ENCODE measurements at places on chromosomes 1 and 21.
A peak's percentile ranks its signal among the peaks of the same experiment; 100 is the strongest.

GRCh38 chr1:8780405-8780804 lies 37.0 kb downstream of the RERE start:
- no peak for DNase-seq

DNA sequence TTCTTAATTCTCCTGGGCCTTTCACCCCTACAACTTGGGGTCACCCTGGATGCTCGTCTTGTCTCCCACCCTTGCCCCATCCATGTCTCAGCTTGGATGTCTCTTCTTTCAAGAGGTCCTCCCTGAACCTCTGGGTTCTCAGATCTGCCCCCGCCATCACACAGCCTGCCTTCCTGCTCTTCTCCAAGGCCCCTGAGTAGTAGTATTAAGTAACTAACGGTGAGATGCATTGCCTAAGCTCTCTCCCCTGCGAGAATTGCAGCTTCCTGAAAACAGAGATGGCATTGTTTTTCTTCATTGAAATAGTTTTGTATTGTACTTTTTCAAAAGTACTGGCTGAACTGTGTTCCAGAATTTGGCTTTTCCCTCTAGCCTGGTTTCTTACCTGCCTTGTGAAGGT lies 16.0 kb downstream of the MIIP start:
- no peak for DNase-seq

DNA sequence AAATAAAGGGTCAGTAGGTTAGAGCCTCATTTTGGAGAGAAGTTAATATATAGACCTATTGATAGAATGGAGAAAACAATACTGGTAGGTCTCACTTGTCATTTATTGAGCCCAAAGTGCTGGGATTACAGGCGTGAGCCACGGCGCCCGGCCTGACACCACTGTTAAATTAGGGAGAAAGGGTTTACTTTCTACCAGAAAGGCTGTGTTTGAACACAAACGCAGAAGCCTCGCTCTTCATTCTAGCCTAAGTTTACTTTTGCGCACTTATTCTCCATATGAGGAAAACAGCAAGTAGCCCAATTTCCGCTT lies 710 bp upstream of the PRPF3 start:
- DNase-seq: no peak

DNA sequence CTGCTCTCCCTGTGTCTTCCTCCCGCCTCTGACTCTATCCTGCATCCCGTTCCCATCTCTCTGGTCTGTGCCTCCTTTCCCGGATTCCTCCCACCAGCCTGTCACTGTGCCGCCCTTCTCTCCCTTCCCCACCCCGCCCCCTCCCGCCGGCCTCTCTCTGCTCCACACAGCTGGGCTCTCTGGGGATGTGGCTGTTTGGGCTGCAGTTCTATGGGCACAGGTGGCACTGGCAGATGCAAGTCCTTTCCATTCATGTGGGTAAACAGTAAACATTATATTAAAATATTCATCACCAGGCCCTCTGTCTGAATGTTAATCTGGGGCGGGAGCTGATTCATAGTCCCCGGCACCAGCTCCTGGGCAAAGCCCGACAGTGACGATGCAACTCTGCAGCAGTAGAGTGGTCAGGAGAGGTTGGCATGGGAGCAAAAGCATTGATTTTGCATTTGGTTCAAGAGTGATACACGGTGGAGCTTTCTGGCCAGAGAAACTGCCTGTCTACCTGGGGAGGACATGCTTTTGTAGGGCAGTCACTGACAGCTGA lies 249.3 kb downstream of the TNR start:
- no peak for DNase-seq

- no peak for DNase-seq
These were observed 157.7 kb downstream of the ROR1 start for GRCh38 chr1:63931468-63931867.

DNA sequence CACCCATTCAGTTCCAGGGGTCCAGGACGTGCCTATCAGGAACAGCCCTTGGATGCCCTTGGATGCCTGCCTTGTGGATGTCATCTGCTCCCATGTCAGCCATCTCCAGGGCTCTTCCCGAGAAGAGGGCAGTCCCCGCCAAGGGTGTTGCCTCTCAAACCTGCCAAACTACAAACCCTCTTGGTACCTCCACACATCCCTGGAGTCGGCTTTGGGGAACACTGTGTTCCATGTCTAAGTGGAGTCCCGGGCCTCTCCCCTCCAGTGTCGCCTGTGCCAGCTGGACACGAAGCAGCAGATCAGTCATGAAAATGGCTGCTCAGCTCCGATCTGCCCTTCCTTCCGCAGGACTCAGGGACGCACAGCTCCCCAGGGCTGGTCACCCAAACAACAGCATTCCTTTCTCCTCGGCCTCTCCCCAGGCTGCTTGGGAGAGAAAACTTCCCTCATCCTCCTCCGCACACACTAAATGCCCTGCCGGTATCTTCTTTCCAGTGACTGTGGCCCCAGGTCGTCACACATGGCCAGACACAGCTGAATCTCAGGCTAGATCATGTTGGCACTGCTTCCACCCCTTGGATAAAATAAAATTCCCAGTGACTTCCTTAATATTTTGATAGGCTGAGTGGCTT lies 53.4 kb downstream of the GALNT2 start:
- DNase-seq: no peak

- no peak for DNase-seq
These were observed 8.1 kb downstream of the DNASE2B start for GRCh38 chr1:84406346-84406861.

DNA sequence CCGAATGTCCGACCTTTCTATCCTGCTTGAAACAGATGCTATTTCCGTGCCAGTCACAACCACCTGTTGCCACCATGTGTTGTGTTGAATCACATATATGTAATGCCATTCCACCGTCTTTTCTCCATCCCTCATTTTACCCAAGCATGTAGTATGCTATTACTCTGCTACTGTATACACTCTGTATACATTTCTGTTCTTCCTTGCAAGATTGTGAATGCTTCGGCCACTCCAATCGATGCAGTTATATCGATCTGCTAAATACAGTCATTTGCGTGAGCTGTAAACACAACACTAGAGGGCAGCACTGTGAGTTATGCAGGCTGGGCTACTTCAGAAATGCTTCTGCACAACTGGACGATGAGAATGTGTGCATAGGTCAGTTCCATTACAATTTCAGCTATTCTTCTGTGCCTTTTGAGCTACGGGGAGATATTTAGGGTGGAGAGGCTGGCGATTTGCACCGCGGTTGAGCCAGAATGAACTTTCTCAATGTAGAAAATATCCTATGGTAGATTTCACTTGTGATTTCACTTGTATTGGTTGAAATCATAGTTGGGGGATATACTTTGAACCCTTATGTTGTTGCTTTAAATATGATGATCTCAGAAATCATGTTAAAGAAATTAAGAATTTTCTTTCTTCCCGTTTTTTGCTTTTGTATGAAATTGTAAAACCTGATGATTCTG lies 289.8 kb downstream of the NTNG1 start:
- no peak for DNase-seq

DNA sequence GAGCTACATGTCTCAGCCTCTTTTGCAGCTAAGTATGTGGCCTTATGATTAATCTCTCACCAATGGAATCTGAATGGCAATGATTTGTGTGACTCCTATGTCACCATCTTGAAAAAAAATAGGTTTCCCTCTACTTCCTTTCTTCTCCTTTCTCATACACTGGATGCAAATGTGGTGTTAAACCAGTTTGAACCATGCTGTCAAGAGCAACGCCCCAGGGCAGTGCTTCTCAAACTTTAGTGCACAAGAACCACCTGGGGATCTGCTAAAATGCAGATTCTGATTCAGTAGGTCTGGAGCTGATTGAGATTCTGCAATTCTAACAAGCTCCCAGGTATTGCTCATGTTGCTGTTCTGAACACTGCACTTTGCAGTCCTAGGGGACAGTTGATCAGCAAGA lies 44.7 kb upstream of the ZNF644 start:
- no peak for DNase-seq

DNA sequence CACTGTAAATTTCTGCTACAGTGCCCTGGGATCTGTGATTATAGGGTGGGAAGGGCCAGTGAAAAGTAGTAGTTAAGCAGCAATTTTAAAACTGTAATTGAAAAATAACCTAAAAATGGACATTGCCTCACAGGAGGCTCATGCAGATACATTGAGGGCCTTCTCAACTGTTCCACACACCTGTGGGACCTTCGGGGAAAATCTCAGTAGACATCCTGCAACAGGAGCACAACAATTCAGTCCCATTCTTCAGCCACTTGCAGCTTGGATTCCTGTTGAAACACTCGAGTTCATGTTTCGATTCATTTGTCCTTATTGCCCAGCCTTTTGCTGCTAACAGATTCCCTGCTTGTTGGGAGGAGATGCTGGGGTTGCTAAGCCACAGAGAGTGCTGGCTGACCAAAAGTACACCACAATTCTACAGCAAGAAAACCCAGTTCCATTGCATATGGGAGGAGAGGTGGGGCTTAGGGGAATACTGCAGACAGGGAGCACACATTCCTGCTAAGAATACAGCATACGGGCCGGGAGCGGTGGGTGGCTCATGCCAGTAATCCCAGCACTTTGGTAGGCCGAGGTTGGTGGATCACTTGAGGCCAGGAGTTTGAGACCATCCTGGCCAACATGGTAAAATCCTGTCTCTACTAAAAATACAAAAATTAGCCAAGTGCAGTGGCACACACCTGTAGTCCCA lies 4.5 kb downstream of the TMCC2 start:
- no peak for DNase-seq

- DNase-seq: no peak
These were observed 15.2 kb downstream of the SAMD11 start for GRCh38 chr1:938711-939489.

GRCh38 chr1:44212355-44213221 lies 683 bp upstream of the DMAP1 start:
- peak; percentile 74 for DNase-seq

GRCh38 chr1:50488356-50488755 lies 65.1 kb upstream of the DMRTA2 start:
- no peak for DNase-seq

GRCh38 chr1:30305061-30305460 lies 418.3 kb downstream of the MATN1 start:
- no peak for DNase-seq

DNA sequence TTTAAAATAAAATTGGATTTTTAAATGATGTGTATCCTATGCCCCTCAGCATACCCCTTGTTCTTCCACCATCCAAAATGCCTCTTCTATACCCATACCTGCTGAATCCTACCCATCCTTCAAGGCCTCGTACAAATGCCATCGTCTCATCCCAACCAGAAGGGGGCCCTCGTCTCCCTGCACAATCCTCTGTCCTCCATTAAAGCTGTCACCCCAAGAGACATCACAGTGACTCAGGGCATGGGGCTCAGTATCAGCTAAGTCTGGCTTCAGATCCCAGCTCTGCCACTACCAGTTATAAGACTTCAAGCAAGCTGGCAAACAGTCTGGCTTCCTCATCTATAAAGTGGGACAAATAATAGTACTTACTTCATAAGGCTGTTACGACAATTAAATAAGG lies 23.8 kb downstream of the IGFN1 start:
- DNase-seq: no peak

DNA sequence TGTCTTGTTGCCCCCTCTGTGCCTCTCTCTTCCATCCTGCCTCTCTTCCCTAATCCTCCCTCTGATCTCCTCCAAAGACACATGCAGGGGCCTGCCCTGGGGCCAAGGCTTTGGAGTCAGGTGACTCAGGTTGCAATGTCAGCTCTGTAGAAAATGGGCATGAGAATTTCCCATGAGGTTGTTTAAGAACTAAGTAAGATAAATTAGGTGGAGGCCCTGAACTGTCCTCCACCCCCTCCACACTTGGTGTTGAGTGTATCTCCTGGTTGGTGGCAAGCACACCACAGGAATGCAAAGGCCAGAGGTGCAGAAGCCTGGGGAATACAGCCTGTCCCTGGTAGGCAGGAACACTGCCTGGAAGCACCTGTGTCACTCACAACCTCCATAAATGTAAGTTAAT lies 63.9 kb upstream of the GRIK3 start:
- DNase-seq: no peak

DNA sequence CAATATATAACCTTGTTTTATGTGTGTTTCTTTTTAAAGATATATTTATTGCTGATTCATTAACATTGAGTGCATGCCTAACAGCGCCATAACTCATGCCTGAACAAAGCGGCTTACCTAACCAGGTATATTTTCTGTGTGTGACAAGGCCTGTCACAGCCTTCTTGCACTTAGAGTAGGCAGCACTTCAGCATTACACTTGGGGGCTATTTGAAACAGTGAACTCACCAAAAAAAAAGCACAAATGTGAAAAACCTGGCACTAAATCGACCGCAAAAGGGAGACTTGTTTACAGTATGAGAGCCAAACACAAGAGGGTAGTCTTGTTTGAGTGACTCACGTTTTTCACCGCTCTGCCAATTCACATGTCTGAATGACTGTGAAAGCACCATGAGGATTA lies 111.7 kb downstream of the DISP1 start:
- no peak for DNase-seq

GRCh38 chr21:37006486-37007291 lies at the start of gene RIPPLY3:
TSS of gene RIPPLY3 (plus strand) at chr21:37006702. CDS start at chr21:37006773, 71 bp downstream.
- no peak for DNase-seq

- DNase-seq: no peak
These were observed 39.2 kb downstream of the CAMK2N1 start for GRCh38 chr1:20446796-20447195.

- DNase-seq: no peak
These were observed 11.6 kb upstream of the AHDC1 start for GRCh38 chr1:27615346-27616192.

GRCh38 chr1:151003180-151003579 lies 3.5 kb downstream of the MINDY1 start:
- no peak for DNase-seq

- DNase-seq: peak; percentile 94
These were observed 101.5 kb upstream of the TLR5 start for GRCh38 chr1:223244366-223245103.

Measured in T-helper 2 cell (primary cell).